WERI-Rb-1 (cell line): ENCODE measurements at places on chromosomes 6 and 20.

GRCh38 chr6:2296781-2297180, 51.4 kb upstream of the GMDS start:
- DNase-seq: no peak

- DNase-seq: no peak
These were observed 180.6 kb downstream of the TBX18 start for GRCh38 chr6:84583784-84584183.

DNA sequence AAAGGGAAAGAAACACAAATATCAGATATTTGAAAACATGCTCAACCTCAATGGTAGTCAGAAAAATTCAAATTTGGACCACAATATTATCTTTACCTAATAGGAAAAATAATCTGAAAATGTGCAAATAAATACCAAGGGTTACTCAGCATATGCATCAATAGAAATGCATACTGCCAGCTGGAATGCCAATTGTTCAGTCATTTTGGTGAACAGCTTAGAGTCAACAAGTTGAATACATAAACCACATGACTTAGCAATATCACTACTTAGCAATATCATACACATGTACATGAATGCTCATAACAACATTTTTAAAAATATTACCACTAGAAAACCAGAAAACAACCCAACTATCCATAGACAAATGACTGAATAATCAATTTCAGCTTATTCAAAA, 212.7 kb downstream of the PTPRK start:
- DNase-seq: no peak

GRCh38 chr6:8707369-8707768, 272.0 kb upstream of the SLC35B3 start:
- DNase-seq: no peak

DNA sequence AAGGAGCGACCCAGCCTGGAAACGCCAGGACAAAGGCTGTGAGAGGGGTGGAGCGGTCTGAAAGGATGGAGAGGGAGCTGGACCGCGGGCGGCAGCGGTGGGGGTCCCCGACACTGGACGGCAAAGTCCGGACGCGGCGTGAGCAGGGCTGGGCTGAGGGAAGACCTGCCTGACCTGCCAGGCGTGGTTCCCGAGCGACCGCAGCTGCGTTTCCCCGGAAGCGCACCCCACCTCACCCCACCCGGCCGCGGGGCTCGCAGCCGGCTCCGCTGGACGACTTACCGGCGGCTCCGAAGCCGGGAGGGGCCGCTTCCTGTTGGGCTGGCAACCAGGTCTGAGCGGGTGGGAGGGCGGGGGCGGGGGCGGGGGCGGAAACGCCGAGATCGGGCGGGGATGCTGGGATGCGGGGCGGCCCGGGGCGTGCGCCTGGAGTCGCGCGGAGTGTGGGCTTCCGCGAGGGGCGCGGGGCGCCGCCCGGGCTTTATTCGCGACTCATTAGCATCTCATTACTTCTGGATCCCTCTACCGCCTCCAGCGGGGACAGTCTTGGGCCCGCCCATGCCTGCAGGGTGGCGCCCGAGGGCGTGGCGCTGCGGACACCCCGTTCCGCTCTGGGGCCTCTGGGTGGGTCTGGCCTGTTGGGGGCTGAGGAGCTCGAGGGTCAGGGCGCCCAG, at the start of gene MICAL1:
MICAL1 (minus strand) TSS at position 336 of the 674 bp plus-strand sequence. CDS start 1,576 bp downstream, outside the sequence.
- peak; percentile 81 for DNase-seq

- no peak for DNase-seq
These were observed 218.8 kb upstream of the RNF24 start for GRCh38 chr20:4234128-4234527.

DNA sequence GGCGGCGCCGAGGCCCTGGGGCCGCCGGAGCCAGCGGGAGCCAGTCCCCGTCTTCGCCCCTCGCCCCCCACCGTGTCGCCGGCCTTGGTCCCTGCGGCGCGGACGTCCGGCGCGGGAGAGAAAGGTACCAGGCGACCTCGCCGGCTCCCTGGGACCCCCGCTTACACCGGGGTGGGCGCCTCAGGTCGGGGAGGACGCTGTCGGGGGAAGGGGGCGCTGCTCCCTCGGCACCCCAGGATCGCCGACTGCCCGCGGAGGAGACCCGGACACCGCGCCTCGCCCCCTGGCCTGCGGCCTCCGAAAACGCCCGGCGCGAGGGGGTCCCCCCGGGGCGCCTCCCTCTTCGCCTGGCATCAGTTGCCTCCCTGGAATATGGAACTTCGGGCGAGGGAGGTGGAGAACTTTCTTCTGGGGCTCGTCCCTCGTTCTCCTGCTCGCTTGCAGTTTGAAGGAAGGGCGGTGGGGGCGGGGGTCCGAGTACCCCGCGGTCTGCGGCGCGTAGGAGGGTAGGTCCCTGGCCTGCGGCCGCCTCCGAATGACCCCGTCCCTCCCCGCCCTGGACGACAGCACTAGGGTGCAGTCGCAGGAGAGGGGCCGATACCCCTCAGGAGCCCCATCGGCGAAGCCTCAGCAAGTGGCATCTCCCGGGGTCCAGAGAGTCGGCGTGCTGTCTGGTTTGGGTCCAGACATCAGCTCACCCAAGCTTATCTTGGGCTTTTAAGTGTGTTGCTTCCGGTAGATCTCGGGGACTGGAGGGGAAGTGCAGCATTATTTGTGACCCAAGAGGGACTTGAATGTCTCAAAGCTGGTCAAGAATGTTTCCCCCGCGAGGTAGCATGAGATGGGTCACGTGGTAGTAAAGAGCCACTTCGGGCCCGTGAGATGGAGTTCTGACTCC, 549 bp downstream of the ANKRD6 start:
- peak; percentile 23 for DNase-seq

- DNase-seq: no peak
These were observed 132.4 kb downstream of the MACROD2 start for GRCh38 chr20:14127514-14128223.

GRCh38 chr6:72084992-72085569, 198.7 kb downstream of the RIMS1 start:
- DNase-seq: no peak

- DNase-seq: peak; percentile 93
These were observed 22.8 kb upstream of the LRRC1 start for GRCh38 chr6:53771785-53772624.

- DNase-seq: no peak
These were observed 71.9 kb downstream of the TBC1D7 start for GRCh38 chr6:13256266-13257001.

DNA sequence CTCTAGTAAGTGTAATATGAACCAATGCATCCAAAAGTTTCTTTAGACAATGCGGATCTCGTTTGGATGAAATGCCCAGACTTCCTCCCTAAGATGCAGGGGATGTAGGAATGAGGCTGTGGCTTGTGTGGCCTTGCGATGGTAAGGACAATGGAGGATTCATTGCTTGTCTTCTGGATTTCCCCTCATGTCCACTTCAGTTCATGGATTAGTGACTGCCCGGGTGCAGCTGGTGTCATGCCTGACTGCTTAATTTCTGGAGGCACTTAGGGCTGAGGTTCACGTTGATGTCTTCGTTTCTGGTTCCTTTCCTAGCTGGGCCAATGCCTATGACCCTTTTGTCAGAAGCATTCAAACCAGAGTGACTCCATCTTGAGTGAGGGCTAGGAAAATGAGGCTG, 93.8 kb downstream of the SCP2D1 start:
- DNase-seq: no peak

DNA sequence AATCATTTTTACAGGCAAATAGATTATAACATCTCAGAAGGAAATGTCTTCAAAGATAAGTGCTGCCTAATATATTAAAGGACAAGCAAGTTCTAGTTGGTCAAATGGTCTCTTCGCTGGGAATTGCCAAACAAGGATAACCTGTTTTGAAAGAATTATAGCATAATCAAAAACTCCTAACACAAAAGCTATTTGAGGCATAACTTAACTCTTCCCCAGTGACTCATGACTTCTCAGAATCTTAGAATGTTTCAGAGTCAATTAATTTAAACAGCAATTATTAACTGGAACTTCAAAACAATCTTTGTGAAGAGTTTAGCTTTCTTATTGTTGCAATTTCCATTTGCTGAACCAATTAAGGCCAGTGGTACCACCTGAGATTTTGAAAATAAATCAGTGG, 126.6 kb downstream of the MTFR2 start:
- DNase-seq: no peak

GRCh38 chr6:15551798-15552197, 111.0 kb downstream of the DTNBP1 start:
- DNase-seq: no peak

- DNase-seq: no peak
These were observed 666.7 kb downstream of the EPM2A start for GRCh38 chr6:145068577-145068976.

GRCh38 chr20:57514273-57514751, 10.6 kb downstream of the CTCFL start:
- peak; percentile 67 for DNase-seq

DNA sequence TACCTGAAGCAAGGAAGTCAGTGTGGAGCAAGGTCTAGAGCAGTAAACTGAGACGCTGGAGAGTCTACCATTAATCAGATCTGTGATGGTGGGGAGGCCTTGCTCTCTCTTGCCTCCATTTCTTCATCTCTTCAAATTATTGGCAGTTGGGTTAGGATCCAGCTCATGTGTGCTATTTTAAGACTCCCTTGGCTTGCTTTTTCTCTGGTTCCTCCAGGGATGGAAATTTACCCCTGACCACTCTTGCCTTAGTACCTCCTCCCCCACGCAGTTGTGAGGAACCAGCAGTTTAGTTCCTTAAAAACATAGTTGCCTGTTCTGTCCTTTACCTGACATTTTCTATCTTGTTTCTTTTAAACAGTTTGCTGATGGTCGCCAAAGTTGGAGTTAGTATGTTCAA, 7.4 kb downstream of the TMEM14C start:
- no peak for DNase-seq

DNA sequence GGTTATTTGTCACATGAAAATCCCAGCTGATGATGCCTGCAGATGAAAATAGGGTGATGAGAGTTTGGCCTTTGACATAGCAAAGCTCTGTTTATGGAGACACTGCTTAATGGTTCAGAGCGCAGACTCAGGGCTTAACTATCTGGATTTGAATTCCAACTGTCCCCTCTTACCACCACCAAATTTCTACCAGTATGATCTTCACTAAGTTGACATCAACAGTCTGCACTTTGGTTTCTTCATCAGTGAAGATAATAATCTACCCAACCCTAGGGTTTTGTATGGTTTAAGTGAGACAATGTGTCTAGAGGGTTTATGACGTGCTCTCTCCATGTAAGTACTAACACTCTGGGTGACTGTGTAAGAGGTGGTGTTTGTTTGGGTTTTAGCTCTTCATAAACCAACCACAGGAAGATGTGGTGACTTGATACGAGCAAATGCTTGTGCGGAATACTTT, 151.4 kb upstream of the TNFAIP3 start:
- no peak for DNase-seq

DNA sequence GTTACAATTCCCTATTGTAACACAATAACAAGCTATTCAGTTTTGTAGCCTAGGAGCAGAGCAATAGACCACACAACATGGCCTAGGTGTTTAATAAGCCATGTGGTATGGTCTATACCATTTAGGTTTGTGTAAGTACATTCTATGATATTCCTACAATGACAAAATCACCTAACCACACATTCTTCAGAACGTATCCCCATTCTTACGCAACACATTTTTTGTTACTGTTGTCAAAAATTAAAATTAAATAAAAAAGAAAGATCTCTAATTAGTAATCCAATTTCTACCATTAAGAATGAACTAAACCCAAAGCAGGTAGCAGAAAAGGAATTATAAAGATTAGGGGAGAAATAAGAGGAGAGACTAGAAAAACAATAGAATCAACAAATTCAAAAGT, 44.0 kb downstream of the RANBP9 start:
- no peak for DNase-seq

DNA sequence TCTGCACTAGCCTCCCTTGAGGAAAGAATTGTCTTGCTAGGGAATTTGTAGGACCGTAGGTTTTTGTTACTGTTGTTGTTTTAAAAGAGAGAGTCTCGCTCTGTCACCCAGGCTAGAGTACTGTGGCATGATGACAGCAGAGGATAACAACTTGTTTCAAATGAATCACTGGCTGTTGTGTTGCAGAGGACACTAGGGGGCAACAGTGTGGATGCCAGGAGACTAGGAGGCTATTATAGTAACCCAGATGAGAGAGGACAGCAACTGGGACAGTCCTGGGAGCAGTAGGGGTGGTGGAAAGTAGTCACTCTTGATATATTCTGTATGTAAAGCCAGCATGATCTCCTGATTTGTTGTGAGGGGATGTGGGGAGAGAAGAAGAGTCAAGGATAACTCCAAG, 41.8 kb upstream of the LAMA4 start:
- DNase-seq: peak; percentile 24

DNA sequence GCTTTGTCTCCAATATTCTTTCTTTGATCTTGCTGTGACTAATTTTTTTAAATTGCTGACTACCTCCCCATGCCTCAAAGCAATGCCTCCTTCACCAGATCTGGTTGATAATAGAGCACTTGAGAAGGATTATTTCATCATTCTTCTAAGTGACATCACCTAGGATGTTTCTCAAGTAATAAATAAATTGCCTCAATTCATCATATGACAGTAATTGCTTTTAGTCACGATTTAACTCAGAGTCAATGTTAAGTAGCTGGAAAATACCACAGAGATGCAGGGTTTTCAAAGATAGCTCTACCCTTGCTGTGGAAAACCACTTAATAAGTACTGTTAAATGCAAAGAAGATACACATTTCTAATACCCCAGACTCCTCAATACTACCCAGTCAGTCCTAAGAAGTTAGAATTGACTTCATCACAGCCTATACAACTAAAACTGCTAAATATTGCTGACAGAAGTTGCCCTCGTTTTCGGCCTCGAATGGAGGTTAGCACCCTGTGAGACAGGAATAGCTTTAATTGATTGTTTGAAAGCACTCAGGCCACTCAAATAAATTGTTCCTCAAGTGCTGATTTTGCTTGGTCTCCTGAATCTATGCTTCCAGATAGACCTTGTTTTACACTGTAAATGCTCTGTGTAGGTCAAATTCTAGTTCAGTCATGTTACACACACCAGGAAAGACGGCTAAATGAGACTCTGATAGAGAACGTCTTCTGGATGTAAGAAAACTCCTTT, 640.6 kb upstream of the CHD6 start:
- DNase-seq: no peak

- no peak for DNase-seq
These were observed 73.5 kb upstream of the PBOV1 start for GRCh38 chr6:138291849-138292181.

DNA sequence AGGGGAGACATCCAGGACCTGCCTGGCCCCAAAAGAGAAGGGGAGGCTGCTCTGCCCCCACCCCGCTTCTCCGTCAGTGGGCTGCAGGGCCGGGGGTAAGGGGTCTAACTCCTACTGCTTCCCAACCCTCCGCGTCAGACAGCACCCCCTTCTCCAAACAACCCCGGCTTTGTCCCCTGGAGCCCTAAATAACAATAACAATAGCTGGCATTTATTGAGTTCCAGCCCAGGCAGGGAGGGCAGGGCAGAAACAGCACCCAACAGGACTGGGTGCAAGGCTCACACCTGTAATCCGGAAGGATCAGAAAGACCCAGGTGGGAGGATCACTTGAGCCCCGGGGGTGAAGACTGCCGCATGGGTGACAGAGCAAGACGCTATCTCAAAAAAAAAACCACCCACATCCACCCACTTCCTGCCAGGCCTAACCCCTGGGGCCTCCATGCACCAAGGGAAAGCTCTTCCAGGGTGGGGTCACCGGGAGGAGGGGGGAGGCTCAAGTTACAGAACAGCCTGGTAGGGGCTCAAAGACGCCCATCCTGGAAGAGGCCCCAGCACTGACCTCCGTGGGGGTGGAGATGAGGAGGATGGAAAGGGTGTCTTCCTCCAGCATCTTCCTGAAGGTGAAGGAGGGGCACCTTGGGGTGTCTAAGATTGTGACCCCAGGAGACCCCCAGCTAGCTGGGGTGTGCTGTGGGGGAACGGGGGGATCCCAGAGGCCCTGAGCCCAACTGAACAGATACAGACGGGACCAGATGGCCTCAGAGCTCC, 1.3 kb upstream of the FNDC11 start:
- DNase-seq: peak; percentile 19

- no peak for DNase-seq
These were observed 18.9 kb upstream of the HLA-DOA start for GRCh38 chr6:33028220-33028849.
